Femur (tissue), 1 donor: ENCODE measurements at places on chromosomes 6 and 20.
A peak's percentile ranks its signal among the peaks of the same experiment; 100 is the strongest.

DNA sequence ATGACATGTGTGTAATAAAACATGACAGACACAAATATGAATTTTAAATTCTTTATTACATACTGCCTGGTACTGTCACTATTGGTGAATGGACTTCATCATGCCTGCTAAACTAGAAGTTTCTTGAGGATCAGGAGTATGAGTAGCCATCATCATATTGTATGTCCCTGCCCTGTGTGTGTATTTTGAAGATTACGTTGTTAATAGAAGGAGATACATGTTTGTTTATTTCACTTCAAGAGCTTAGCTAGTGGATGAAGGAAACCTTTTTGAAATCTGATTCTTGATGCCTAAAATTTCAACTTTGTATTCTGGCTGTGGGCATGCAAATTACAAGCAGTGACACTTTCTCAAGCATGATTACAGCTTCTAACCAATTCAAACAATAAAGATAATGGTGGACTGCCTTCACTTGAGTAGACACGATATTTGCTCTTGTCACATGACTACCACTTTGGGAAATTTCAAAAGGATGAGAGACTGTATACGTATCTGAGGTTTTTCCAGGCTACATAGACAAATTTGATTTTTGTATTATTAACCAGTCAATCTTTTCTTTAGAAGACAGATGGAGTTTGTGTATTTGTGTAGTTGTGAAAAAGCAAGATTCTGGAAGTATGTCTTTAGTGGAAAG, 3.5 kb downstream of the TBPL1 start:
- DNase-seq: no peak

- no peak for DNase-seq
Observed at GRCh38 chr6:143158113-143158581, 97.5 kb downstream of the AIG1 start.

- no peak for DNase-seq
Observed at GRCh38 chr6:143325379-143326140, 124.9 kb downstream of the ADAT2 start.

DNA sequence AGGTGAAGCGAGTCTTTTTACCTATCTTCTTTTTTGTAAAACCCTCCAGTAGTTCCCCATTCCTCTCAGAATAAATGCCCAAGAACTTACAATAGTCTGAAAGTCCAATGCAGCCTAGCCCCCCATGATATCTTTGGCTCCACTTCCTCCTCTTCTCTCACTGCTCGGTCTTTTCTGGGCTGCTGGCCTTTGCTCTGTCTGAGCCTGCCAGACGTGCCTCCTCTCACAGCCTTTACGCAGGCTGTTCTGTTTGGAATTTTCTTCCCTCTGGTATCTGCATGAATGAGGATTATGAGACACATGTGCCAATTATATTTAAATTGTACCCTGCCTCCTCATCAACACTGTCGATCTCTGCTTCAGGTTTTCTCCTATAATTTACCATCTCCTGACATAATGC, 174.1 kb downstream of the EYA4 start:
- no peak for DNase-seq

GRCh38 chr6:130063806-130064205, 45.4 kb downstream of the L3MBTL3 start:
- DNase-seq: no peak

- DNase-seq: no peak
Observed at GRCh38 chr6:156617376-156617775, 159.8 kb upstream of the ARID1B start.

DNA sequence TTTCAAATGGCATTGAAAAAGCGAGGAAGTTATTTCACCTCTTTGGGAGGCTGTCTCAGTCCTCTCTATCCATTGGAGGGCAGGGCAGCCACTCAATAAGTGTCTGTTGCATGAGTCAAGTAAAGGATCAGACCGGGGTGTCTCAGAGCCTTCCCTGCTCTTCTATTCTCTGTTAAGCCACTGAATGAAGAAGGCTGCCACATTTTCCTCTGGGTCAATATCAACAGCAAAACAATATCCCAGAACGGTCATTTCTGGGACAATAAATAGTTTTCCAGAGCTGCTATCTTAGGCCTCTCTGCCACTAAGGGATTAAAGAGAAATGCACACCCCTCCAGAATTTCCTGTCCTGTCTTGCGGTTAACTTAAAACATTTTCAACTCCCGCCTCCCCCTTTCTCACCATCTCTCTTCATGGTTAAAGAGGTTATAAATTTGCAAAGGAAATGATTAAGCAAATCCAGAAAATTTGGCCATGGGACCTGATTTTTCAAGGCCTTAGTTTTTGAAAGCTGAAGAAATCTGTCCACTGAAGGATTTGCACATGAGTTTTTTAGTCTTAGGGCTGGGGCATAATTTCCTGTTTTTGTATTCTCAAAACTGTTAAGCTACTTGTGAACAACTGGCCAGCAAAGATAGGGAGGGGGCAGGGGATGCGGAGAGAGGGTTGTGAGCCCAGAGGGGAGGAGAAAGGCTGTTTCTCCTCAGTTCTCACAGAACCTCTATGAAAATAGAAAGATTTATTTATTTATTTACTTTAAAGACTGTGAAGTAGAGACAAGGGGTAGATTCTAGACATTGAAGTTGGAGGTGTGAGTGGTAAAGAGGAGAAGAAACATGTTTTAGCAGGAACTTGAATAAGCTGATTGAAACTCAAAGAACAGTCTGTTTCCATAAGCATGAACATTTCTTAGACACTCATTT, 135.7 kb downstream of the BCAS1 start:
- no peak for DNase-seq

DNA sequence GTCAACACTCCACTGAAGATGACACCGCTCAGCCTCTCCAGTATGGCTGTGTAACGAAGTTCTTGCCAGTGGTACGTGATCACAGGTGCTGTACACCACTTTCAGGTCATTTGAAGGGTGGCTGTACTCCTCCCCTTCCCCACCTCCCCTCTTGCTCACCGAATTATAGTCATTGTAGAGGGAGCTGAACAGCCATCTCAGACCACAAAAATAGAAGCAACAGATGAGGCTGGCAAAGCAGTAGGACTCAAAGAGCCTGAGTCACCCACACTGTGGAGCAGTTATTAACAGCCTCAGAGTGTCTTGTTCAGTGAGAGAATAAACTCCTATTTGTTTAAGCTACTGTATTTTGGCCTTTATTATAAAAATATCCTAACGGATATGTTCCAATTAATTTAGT, 192.5 kb upstream of the MCHR2 start:
- DNase-seq: no peak

DNA sequence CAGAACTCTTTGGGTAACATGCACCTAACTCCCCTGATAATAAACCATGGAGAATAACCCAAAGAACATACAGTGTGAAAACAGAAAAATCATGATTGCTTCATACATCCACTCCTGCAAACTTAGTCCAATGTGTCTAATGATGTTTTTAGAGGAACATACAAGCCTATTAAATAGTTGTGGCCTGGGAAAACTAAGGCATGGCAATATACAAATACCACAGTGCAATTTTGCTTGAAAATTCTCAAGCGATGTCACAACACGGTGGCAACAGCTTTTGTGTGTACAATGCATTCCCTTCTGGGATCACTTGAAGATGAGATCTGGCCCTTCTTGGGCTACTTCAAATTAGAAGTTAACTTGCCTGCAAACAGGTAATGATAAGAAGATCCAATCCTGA, 16.7 kb downstream of the MAP3K5 start:
- DNase-seq: no peak

- no peak for DNase-seq
Observed at GRCh38 chr6:13165502-13166172, 162.7 kb downstream of the TBC1D7 start.

- DNase-seq: no peak
Observed at GRCh38 chr20:3156811-3157619, 2.6 kb downstream of the FASTKD5 start.

GRCh38 chr20:10665027-10665561, 8.7 kb downstream of the JAG1 start:
- peak; percentile 3 for DNase-seq

DNA sequence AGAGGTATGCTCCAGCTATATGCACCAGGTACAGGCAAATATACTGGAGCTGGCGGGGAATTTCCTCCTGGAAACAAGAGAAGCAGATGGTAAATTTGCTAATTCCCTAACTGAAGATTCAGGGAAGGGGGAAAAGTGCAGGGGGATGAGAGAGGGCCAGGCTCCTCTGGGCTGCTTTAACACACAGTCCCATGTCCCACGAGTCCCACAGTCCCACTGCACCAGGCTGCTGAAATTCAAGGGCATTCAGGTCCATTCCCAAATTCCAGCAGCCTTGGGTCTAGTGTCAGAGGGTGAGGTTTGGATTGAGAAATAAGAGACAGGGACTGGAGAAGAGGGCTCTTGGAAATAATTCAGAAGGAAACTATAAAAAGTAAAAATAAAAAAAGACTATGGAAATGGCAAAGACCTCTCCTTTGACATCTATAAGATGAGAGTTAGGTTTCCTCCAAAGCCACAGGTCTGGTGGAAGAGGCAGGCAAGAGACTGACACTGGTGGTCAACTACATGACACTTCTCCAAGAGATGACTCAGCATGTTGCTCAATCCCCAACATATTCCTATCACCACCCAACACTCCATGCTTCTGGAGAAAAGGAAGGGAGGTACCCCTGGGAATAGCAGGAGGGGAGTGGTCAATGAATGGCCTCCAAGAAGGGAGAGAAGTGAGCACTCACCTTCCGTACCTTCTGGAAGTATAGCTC, 69.2 kb downstream of the TRAM2 start:
- no peak for DNase-seq

DNA sequence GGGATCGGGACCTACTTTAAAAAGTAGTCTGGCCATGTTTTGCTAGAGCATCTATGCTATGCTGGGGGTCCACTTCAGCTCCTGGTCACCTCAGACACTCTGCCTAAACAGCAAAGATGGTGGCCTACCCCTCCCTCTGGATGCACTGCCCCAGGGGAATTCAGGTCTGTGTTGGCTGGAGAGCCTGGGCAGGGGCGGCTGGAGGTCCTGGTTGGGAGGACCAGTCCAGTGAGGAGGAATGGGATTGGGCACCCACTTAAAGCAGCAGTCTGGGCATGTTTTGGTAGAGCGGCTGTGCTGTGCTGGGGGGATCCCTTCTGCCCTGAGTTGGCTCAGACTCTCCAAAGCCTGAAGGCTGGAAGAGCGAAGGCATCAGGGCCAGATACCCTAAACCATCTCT, 23.2 kb upstream of the TCF21 start:
- no peak for DNase-seq

- DNase-seq: no peak
Observed at GRCh38 chr20:59253779-59254319, 46.6 kb upstream of the EDN3 start.

GRCh38 chr6:133542056-133542821, 301.1 kb downstream of the EYA4 start:
- DNase-seq: no peak
